ENCODE measurements at places on chromosomes 2 and 18. TPM values are rescaled to one million over a fixed set of nuclear protein-coding genes. Genes with fewer than 3 reads are reported as not detected.

DNA sequence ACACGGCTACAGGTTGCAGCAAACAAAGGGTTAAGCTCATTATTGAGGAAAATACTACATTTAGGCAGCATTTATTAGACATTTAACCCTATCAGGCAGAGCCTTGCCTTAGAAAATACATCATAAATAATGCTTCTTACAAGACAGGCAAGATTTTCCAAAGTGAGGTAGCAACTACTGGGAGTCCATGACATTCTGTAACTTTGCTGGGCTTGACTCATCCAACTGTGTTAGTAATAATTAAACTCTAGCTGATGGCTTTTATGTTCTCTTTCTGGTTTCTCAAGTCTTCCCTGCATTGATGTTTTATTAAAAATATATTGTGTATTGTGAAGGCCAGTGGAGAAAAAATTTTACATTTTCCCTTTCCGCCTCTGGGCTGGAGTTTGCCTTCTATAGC lies 291.3 kb downstream of the AFF3 start:
- H3K4me3 ChIP-seq, result no peak overlapping the region
- no peak overlapping the region for H3K27ac ChIP-seq
- peaks cover 62% of the 10 kb centered on the region for H3K36me3 ChIP-seq
- H3K4me1 ChIP-seq, result peaks cover 16% of the 10 kb centered on the region

DNA sequence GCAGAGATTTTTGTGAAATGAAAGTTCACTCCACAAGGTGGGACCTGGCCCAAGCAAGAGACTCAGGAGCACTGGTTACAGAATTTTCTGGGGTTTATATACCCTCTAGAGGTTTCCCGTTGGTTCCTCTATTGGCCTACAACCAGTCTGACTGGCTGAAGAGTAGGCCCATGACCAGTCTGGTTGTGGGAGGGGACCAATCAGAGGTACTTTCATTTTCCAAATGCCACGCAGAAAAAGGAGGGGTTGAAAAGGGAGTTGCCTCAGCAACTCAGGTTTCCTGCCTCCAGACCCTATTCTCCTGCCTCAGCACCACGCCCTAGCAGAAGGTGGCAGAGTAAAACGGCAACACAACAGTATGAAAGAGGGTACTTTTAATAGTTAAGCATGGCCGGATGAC lies 98.4 kb downstream of the COLEC12 start:
- H3K27ac ChIP-seq, result no peak overlapping the region
- DNase-seq, result no peak
- no peaks in the 10 kb centered on the region for H3K36me3 ChIP-seq
- H3K4me3 ChIP-seq, result no peak overlapping the region
- peaks cover 5% of the 10 kb centered on the region for H3K27me3 ChIP-seq

DNA sequence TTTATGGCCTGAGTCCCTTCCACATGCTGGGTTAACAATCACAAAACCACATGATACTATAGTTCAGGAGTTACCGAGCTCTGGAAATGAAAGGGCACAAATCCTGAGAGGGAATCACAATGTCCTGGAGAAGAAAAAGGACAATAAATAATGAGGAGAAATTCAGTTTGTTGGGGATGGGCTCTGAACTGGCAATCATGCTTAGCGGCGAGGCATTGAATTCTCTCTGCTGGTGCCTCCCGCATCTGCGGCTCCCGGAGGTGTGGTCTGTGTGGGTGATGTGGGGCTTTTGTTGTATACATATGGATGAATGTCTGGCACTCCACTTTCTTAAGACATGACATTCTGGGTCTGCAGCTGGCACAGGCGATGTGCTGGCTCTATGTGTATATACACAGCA lies 46.1 kb downstream of the NRP2 start:
- no peak for DNase-seq
- H3K4me1 ChIP-seq, result peaks cover 6% of the 10 kb centered on the region
- H3K27me3 ChIP-seq, result no peaks in the 10 kb centered on the region

DNA sequence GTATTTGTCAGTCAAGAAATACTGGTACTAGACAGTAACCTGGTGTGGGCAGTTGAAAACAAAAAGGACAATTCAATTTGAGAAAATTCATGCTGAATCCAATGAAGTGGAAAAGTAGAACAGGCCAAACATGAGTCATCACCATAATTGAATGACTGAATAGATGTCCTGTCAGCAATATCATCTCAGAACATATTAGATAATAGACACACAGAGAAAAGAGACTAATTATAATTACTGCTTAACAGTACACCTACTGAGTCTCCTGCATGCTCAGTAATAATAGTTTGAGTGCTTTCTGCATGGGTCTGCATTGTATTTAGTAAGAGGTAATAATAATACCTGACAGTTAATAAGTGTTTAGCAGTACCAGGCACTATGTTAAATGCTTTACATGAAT lies 138.6 kb upstream of the ZC3H15 start:
- no peaks in the 10 kb centered on the region for H3K27me3 ChIP-seq
- no peak for DNase-seq
- peaks cover 14% of the 10 kb centered on the region for H3K4me1 ChIP-seq
- H3K27ac ChIP-seq, result no peak overlapping the region
- no peak overlapping the region for H3K4me3 ChIP-seq

DNA sequence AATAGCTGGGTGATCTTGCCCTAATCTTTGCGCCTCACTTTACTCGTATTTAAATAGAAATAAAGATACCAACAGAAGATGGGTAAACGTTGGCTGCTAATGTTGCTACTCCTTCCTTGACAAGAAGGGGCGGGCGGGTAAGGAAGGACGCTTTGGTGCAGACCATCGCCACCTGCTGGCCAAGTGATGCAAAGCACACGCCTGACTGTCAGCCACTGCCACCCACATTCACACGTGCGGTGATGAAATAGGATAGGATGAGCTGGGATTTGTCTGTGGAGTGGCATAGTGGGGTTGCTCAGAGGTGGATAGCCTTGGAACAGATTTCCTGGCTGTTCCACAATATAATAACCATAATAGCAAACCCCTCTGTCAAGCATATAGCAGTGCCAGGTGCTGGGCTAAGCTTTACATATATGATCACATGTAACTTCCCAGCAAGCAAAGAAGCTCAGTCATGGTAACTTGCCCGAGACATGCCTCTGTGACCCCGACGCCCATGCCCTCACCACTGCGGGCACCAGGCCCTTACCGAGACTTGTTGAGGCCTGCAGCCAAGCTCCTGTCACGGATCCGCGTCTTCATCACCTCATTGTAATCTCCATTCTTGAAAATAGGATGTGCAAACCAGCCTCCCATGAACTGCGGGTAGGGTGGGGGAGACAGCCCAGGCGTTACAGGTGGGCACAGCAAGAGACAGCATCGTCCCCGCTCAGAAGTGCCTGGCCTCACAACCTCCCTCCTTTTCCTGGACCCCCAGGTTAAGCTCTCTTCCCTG lies 39.3 kb downstream of the LCT start:
- H3K27ac ChIP-seq, result no peak overlapping the region
- peak; percentile 59 for DNase-seq

GRCh38 chr2:198326431-198326830 lies 522.0 kb downstream of the PLCL1 start:
- no peak for DNase-seq
- no peak overlapping the region for H3K27ac ChIP-seq
- H3K4me3 ChIP-seq, result no peak overlapping the region
- H3K27me3 ChIP-seq, result peaks cover 4% of the 10 kb centered on the region

DNA sequence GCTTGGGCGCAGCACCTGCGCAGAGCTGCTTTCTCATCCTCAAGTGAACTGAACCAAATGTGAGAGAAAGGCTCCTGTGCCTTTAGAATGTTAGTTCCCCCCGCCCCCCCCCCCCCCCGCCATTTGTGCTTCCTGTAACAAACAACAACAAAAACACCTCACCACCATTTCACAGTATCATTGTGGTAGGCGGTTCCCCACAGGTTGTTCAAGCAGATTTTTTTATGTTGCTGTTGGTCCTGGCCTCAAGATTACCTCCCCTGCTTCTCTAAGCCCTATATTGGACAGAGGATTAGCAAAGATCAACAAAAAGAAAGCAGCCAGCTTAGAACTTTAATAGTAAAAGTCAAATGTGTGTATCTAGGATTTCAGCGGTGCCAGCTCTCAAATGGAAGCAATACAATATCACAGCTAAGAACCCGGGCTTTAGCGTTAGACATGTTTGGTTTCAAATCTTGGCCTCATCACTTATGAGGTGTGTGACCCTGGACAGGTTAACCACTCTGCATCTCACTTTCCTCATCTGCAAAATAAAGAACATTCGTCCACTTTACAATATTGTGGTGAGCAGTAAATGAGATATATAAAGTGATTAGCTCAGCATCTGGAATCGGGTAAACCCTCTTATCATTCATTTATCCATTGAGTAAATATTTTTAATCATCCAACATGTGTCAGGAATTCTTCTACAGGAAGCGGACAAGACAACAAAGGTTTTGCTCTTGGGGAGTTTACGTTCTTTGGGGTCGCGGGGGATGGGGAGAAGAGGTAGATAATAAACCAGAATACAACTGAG lies 84.6 kb downstream of the KCTD18 start:
- H3K27me3 ChIP-seq, result no peaks in the 10 kb centered on the region
- no peaks in the 10 kb centered on the region for H3K36me3 ChIP-seq
- H3K4me1 ChIP-seq, result no peaks in the 10 kb centered on the region
- no peak for DNase-seq
- no peak overlapping the region for H3K27ac ChIP-seq
- H3K4me3 ChIP-seq, result no peak overlapping the region

- H3K4me3 ChIP-seq, result no peak overlapping the region
- peaks cover 2% of the 10 kb centered on the region for H3K27me3 ChIP-seq
- no peak overlapping the region for H3K27ac ChIP-seq
- DNase-seq, result no peak
These were observed 775.5 kb downstream of the RNF144A start for GRCh38 chr2:7692657-7693161.

DNA sequence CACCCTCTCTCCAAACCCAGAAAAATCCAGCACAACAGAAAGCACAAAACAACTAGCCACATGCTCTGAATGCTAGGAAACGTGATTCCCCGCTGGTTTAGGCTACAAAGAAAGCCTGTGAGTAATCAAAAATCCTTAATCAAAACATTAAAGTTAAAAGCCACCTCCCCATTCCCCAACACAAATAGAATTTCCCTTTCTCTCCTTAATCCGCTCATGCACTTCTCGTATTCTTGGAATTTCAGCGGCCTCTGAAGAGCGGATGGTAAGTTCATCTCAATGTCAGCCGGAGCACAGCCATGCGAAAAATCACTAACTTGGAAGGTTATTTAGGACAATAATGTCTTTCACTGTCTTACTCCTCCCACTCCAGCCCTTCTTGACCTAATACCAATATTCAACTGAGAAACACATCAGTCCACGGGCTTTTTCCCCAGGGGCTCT lies 126.7 kb downstream of the OSBPL1A start:
- H3K27me3 ChIP-seq, result peaks cover 37% of the 10 kb centered on the region
- H3K36me3 ChIP-seq, result no peaks in the 10 kb centered on the region
- DNase-seq, result no peak
- H3K4me3 ChIP-seq, result peak overlapping the region; percentile 61
- H3K27ac ChIP-seq, result no peak overlapping the region
- H3K4me1 ChIP-seq, result peaks cover 11% of the 10 kb centered on the region

DNA sequence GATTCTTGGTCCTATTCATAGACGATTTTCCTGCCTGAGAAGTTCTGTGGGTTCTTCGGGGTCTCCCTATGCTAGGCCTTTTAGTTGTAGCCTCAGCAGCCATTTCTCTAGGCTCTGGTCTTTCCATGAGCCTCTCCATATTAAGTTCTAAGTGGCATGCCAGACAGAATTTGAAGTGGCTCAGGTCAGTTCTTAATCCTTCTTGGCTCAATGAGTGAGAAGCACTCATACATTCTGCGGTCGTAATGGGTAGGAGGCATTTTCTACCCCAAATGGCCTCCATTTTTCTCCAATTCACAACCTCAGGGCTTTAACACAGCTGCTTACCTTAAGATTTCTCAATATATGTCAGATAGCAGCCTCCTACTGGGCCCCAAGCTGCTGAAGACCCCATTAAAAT lies 405.3 kb upstream of the GALNT5 start:
- H3K36me3 ChIP-seq, result no peaks in the 10 kb centered on the region
- no peak overlapping the region for H3K4me3 ChIP-seq
- DNase-seq, result no peak

SCYGR3 gene
- not detected for total RNA-seq

CYRIA gene
- total RNA-seq, result 76.1 TPM

PTH2R gene
- total RNA-seq, result 0.29 TPM

ALKAL2 gene
- total RNA-seq, result not detected

NEU2 gene
- not detected for total RNA-seq

VSNL1 gene
- not detected for total RNA-seq
